Activated naive CD4-positive, alpha-beta T cell (primary cell): ENCODE measurements at places on chromosomes 3 and 15.

DNA sequence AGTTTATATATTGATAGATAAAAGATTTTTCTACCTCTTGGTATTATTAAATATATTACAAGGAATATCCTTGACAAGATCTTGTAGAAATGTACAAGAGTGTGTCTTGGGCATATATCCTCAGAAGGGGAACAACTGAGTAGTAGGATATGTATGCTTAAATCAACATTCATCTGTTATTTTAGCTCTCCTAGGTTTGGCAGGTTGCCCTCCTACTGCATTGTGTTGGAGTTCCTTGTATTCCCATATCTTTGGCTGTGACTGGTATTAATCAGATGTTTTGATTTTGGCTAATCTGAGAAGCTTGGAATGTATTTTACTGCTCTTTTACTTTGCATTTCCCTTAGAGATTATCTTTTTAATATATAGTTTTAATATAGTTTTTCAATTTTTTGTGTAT, 4.6 kb downstream of the MYRIP start:
- no peak for DNase-seq

DNA sequence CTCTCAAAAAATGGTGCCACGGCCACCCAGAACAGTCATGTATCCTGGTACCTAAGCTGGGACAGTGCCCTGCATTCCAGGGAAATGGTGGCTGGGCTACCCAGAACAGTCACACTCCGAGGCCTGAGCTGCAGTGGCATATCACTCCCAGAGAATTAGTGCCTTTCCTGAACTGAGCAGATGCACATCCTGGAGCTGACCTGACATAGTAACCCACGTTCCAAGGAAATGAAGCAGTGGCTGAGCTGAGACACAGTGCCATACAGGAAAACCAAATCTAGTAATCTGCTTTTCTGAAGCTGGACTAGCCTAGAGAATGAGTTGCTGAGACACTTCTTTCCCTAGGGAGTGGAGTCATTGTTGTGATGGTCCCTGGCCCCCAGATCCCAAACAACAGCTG, 41.8 kb downstream of the SERP1 start:
- no peak for DNase-seq

- no peak for DNase-seq
Observed at GRCh38 chr15:40746916-40747418, 8.1 kb downstream of the RMDN3 start.

DNA sequence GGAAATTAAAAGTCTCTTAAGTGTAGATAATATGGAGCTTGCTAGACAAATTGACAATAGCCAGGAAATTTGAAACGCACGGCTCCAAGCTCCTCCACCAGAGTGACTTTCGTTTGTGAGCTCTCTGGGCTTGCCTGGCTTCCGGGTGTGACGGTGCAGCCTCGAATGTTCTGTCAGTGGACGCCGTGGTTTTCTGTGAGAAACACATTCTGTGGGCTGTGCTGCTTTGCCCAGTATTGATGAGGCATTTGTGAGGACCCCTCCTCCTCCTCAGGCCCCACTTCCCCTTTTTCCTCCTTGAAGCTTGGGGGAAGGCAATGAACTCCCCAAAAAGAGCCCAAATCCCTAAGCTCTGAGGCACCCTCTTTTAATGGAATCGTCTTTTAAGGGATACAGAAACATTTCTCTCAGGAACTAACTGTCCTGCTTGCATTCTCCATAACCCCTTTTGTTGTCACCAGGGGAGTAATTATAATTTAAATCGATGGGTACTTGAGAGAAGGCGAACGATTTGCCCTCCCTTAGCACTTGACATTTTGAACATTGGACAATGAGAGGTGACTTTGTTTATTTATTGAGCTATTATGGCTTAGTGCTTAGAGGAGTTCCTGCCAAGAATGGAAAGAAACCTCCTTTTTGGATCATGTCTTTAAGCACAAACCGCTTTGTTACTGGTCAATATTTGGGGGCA, 40.8 kb downstream of the POLR2M start:
- no peak for DNase-seq

- no peak for DNase-seq
Observed at GRCh38 chr3:107833722-107834416, 257.0 kb downstream of the CD47 start.

- DNase-seq, result no peak
Observed at GRCh38 chr3:50419595-50420370, 60.5 kb upstream of the TMEM115 start.

- DNase-seq, result no peak
Observed at GRCh38 chr3:142270407-142270806, 45.0 kb upstream of the GK5 start.

DNA sequence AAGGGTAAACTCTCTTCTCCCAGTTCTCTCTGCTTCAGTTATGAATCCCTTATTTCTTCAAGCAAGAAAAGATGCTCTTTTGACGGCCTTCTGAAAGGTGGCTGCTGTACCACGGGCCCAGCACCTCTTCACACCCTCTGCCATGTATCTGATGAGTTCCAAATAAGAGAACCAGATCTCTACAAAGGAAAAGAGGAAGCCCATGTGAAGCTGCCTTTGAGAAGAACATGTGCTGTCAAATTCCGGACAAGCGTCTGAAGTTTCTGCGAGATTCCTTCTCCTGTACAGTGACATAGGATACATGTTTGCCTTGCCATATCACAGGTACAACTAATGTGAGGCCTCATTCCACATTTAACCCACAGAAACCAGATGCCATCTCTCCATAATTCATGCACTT, 59.2 kb downstream of the SH3BP5 start:
- no peak for DNase-seq

GRCh38 chr3:96347289-96347688, 467.1 kb upstream of the EPHA6 start:
- DNase-seq, result no peak
